ENCODE measurements at places on chromosomes 6 and 20.

GRCh38 chr20:64006902-64007301 is 26.0 kb downstream of the PRPF6 start:
- no peak for DNase-seq

GRCh38 chr6:137983269-137983668 is 116.2 kb downstream of the TNFAIP3 start:
- no peak for DNase-seq

DNA sequence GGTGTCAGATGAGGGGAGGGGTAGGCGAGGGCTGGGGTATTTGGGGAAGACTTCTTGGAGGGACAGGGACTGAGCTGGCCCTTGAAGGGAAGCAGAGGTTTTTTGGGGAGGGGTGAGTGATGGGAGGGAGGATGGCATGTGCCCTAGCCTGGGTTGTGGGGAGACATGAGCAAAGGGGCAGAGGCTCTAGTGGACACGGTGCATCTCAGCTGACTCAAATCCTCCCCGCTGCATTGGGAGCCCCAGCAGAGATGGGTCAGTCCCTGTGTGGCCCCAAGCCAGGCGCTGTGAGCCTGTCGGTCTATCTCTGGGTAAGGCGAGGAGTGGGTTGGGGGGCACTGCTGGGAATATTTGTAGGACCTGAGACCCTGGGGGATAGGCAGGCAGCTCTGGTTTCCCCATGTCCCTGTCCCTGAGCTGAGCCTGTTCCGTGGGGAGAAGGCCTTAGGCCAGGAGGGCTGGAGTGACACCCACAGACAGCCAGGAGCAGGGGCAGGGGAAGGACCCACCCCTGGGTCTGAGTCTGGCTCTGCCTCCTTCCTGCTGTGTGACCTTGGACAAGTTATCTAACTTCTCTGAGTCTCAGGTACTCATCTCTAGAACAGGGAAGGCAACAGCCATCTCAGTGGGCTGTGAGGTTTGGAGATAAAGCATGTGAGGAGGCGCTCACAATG is 36.0 kb downstream of the SPDEF start:
- DNase-seq: no peak

GRCh38 chr6:149112976-149113375 is 204.5 kb upstream of the TAB2 start:
- no peak for DNase-seq

DNA sequence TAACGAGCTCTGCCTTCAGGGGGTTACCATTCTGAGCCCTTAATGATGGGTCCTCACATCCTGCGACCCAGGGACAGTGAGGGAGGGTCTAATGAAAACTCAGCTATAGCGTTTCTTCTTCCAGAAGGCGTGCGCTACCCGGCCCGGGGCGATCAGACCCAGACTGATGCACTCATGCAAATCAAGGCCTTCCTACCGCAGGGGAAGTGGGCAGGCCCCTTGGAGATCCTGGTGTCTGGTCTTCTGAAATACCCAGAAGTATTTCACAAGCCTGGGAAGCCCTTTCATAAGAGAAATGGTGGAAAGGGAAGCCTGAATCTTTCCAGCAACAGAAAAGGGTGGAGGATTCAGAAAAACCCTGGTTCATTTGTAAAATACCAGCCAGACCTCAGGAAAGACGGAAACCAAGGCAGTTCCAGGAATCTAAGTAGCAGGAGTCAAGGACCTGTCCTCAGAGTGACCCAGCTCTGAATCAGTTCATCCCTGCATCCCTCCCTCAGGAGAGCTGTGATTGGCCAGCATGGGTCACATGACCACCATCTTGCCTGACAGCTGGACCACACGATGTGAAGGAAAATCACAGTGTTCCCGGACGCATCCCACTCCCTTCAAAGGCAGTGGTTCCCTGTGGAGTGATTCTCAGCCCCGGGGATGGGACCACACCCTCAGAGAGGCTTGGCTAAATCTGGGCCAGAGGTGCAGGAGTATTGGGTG is 12.7 kb downstream of the BFSP1 start:
- no peak for DNase-seq

DNA sequence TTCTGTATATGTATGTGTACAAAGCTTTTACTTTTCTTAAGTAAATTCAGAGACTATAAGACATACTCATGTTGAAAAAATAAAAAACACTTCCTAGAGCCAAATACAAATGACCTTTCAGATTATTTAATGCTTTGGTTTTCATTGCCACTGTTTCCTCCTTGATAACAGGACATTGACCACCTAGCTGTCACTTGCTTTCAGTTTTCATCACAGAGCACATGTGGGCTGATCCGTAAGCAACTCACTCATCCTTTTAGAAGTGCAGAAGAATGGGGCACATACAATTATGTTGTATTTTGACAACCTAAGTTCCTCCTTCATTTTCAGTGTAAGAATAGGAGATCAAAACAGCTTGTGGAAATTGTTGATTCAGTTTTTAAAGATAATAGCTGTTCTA is 6.2 kb downstream of the ZBTB2 start:
- DNase-seq: no peak

Measured in stimulated activated CD8-positive, alpha-beta memory T cell treated with anti-CD3 and anti-CD28 coated beads, Interleukin-15, amount 100 ng/mL, for 24 hours (primary cell).